ENCODE measurements at places on chromosomes 12 and 14. TPM values are rescaled to one million over a fixed set of nuclear protein-coding genes. Genes with fewer than 3 reads are reported as not detected.

- no peak for DNase-seq
Measured at GRCh38 chr12:111650912-111651311, 34.8 kb downstream of the BRAP start.

DNA sequence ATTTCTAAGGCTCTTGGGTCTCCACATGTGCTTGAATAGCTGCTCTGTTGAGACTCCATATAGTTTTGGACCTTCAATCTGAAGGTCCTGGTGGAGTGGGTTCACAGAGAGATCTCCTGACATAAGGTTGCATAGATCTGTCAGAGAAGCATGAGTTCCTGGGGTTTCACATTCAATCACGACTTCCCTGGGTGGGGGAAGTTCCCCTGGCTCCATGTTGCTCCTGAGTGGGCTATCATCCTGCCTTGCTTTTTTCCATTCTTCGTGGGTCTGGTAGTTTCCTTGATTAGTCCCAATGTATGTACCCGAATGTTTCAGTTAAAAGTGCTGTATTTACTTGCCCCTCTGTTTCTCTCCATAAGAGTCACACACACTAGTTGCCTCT lies 181.8 kb downstream of the RASSF9 start:
- DNase-seq, result no peak

- no peak for DNase-seq
Measured at GRCh38 chr14:62053188-62053587, 291.0 kb downstream of the SNAPC1 start.

HOXC5 gene
- not detected for total RNA-seq

DNA sequence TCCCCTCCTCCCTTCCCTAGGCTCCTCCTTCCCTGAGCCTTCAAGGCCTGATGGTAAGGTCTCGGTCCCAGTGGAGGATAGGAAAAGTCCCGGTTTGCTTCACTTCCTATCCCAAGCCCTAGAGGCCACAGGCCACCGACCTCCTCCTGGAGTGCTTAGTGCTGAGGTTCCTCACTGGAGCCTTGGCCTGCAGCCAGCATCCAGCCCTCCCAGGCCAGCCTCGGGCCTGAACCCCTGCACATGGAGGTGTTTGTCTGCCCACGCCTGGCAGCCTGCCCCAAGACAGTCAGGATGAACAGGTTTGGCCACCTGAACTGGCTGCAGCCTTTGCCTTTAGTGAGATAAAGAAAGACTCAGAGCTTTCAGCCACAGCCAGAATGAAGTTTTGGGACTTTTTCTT lies 15.8 kb upstream of the KRT7 start:
- DNase-seq, result peak; percentile 68

DNA sequence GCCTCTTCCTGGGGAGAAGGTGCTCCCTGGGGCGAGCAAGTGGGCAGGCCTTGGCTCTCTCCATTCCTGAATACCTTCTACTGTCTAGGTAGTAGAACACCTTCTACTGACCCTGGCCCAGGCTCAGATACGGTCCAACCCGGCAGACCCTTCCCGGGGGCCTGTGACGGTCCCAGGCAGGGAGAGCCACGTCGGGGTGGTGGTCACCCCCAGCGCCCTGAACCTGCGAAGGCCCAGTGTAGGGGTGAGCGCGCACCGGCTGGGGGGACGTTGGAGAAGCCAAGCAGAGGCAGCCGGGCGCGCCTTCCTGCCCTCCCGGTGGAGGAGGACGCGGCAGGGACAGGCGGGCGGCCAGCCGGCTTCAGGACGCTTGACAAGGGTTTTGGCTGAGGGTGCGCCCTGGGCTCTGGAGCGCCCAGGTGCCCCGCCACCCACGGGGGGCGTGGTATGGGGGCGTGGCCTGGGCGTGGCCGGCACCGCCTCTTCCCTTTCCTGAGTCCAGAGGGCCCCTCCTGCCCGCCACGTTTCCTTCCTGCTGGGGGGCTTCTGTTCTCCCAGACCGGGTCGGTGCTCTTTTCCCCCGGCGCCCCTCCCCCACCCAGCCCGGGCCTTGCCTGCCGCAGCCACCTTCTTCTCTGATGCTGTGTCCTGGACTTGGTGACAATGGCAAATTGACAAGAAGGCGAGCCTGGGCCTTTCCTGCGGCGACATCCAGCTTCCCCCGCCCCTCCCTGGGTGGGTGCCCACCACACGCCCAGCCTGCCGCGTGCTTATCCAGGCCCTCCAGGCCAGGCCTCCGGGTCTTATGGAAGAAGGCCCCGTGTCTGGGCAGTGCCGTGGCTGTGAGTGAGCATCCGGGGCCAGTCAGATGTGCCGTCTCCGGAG lies 24.5 kb upstream of the PPP1R13B start:
- DNase-seq, result no peak

- DNase-seq, result no peak
Measured at GRCh38 chr12:75135026-75135425, 74.6 kb downstream of the KCNC2 start.

- peak; percentile 76 for DNase-seq
Measured at GRCh38 chr12:105025890-105026289, 39.8 kb downstream of the NOPCHAP1 start.

DNA sequence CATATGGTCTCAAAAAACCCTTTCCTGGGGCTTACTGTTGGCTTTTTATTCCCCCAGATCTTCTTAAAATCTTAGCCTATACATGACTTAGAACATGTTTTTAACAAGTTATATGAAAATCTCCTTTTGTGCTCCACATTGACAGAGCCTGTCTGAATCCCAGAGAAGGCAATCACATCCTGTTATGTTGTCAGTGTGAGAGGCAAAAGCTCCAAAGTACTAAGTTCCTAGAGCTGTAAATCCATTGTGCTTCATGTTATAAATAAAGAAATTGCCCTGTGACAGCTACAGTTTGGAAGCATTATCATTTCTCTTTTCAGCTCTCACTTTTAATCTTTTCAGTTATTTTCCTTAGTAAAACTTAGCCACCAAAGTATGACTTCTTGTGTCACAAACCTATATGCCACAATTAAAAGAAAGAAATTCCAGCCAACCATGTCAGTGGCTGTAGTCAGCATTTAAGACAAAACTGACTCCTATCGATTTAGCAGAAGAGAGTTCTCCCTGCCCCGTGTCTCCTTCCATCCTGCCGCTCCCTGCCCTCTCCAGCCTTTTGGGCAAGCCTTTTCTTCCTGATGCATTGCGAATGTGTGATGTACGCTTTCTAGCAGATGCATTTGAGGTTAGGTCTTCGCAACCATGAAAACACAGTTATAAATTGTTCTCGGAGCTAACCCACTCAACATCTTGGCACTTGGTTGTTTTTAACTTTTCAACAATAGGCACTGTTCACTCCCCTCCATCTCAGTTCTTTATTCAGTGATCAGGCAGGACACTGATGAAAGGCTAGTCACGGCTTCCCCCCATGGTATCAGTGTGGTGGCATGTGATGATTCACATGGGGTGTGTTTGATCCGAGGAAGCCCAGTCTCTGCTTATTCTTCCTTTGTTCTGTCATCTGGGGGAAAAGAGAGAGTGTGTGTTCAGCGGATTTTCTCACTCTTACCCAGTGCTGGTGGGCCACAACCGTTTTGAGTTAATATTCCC lies 143.5 kb downstream of the SSPN start:
- DNase-seq, result no peak

DNA sequence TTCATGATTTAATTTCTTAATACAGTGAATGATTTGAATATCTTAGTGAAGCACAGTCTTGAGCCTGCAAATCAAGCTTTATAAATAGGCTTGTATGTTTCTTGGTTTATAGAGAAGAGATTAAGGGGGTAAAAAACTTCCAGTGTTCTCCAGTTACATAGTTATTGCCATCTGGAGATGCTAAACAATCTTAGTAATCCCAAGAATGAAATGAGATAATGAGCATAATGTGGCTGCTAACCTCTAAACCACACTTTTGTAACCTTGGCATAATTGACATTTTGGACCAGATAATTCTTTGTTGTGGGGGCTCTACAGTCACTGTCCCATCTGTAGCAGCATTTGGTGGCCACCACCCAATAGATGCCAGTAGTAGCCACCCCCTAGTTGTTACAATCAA lies 316.8 kb downstream of the CCDC91 start:
- DNase-seq, result no peak

DNA sequence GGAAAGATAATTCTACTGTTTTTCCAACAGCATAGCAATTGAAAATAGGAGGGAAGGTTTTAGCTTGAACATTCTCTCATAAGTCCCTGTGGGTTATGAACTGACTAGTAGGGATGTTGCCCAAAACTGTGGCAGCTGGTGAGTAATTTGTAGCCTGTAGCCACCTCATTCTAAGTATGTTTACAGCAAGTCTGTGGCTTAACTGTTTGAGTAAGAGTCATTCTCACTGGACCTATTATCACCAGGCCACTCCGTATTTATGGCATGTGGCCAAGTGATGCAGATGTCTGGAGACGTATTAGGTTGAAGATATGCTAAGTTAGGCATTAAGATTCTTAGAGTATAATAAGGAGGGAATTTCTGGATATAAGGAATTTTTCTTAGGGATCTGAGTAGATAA lies 458.3 kb downstream of the ETNK1 start:
- DNase-seq, result no peak

GRCh38 chr12:113245695-113246477 lies 24.6 kb downstream of the TPCN1 start:
- DNase-seq, result peak; percentile 92

DNA sequence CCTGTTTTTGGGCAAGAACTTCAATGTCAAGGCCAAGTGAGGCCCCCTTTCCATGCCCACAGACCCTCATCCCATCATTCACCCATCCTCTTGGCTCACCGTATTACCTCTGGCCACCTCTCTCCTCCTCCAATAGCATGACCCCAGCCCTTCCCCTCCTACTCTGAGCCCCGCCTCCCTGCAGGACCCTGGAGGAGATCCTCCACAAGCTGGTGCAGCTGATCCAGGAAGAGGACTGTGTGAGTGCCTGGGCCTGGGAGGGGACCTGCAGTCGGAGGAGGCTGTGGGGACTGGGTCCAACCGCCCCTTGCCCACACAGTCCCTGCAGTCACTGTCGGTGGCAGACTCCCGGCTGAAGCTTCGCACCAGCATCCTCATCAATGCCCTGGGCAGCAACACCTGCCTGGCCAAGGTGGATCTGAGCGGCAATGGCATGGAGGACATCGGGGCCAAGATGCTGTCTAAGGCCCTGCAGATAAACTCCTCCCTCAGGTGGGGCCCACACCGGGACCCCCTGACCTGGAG lies 7.2 kb downstream of the CARMIL3 start:
- DNase-seq, result peak; percentile 54

GRCh38 chr12:1929985-1930802 lies 11.7 kb upstream of the CACNA2D4 start:
- DNase-seq, result peak; percentile 46

- no peak for DNase-seq
Measured at GRCh38 chr12:46843811-46844210, 18.0 kb upstream of the SLC38A4 start.

DNA sequence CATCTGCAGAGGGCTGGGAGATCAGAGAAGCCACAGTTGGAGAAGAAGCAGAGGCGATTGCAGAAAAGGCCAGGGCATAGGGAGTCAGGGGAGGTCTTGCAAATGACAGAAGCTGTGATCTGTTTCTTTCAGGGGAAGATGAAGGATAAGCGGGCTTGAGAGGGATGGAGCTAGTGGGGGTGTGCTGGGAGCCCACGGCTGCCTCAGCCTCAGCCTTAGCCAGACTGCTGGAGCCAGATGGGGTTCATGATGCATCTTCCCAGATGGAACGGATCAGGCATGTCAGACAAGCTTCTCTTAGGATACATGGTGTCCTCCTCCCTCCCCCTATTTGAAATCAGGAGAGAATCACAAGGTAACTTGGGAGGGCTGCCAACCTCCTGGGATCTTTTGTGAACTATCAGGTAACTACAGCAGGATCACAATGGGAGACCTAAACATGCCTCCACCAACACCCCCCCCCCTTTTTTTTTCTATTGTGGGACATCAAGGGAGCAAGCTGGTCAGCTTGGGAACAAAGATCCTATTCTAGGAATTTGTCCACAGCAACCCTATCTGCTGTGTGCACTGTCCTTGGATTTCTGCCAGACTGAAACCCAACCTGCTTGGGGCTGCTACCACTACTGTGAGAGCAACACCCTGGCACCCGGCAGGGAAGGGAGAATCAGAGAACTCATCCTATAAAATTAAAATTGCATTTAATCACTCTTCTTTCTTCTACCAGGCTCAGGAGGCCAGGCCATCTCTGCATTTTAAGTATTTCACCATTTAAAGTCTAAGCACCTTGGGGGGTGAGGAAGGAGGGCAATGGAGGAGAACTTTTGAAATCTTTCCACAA lies 10.7 kb upstream of the ATP2A2 start:
- DNase-seq, result peak; percentile 87

- no peak for DNase-seq
Measured at GRCh38 chr12:116395396-116395795, 117.9 kb upstream of the MED13L start.

NPAS3 gene
- total RNA-seq, result 6.4 TPM

- DNase-seq, result peak; percentile 98
Measured at GRCh38 chr14:22850944-22851764, 14.8 kb downstream of the MMP14 start.

- DNase-seq, result no peak
Measured at GRCh38 chr14:84456946-84457345, 1073.0 kb upstream of the FLRT2 start.

DNA sequence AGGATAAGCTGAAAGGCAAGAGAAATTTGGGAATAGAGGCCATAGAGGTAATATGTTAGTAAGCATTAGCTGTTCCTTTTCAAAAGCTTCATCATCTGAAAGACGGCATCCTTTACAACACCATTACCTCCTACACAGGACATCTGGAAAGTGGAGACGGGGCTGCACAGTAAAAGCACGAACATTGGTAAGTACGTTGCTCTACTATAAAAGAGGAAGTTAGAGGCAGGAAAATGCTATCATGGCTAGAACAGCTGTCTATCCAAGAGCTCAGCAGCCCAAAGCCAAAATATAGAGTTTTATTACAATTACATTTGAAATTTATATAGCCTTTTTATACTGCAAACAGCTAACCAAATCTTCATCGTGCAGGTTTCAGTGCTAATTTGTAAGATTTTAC lies 172.3 kb upstream of the GRIP1 start:
- no peak for DNase-seq

DNA sequence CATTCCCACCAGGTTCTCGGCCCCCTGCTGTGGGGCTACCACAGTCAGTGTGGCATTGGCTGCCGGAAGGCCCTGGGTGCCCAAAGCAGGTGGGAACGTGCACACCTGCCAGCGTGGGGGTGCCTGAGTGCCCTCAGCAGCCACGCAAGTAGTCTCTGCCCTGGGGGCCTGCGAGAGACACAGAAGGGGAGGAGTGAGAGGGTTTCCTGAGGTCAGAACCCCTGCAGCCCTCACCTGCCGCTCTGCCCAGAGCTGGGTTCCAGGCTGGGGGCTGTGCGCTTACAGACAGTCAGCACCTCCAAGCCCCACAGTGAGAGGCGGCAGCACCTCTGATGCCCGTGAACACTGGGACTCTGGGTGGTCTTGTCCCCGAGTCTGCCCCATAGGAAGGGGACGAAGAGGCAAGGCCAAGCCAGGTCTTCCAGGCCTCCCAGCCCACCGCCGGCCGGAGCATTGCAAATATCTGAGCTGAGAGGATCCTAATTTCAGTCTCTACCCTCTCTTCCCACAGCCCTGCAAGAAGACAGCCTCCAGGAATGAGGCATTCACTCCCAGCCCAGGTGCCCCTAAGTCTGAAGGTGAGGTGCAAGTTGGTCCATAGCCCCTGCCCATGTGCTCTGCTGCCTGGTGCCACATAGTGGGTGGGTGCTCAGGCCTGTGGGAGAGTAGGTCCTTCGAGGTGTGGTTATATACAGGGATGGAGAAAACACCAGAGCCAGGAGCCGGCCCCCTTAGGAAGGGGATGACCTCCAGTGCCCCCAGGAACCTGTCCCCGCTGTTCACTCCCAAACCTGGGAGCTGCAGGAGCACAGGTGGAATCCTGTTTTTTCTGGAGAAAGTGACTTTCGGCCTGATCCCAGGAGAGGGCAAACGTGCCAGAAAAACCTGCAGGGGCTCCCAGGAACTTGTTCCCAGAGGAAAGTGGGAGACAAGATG lies 291.1 kb upstream of the RTL1 start:
- peak; percentile 55 for DNase-seq

GPRC5D gene
- not detected for total RNA-seq
